Caco-2 (cell line): ENCODE measurements at places on chromosomes 3 and 15.

GRCh38 chr3:50405249-50405648 lies 45.9 kb upstream of the TMEM115 start:
- no peak for DNase-seq

DNA sequence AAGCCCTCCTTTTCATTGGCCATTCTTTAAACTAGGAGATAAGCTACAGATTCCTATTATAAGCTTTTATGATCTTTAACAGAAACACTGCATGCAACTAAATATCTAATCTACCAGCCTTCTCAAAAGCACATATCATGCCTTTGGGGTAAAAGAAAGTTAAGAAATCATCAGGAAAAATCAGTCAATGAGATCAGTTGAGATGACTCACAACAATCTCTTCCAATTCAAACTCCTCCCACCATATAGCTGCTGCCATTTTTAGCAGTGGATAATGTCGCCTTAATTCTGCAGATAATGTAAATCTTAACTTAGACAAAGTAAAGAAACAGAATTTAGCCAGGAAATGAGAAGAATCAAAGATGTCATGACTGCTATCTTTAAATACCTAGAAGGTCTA lies 135.2 kb upstream of the BCL6 start:
- DNase-seq = no peak

DNA sequence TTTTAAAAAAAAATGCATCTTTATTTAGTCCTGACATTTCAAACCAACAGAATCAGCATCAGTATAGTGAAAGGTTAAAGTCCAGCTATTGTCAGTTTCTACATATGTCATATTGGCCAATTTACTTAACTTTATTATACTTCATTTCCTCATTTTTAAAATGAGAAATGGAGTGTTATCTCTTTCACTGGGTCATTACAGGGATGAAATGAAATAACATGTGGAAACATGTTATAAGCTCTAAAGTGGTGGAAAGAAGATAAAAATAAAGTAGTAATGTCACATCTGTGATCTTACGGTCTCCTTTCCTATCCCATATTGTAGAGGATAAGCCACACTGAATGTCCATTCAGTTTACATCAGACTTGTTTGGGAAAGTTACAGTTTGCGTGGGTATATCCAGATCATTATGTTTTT lies 780.1 kb downstream of the TUSC7 start:
- no peak for DNase-seq

DNA sequence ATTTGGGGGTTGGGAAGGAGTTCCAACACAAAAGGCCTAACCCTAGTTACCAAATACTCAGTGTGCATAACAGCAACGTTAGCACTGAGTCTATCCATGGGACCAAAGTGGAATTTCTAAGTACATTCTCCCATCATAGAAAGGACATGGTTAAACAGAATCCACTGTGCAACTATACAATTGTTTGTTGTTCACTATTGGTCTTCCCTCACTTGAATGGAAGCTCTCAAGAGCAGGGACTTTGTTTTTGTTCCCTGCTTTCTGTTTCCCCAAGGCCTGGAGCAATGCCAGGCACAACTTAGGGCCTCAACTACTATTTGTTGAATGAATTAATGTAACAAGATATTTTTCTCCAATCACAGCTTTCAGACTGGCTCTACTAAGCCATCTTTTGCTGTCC lies 25.6 kb downstream of the COL8A1 start:
- DNase-seq = no peak

GRCh38 chr3:57966829-57967228 lies 41.4 kb upstream of the FLNB start:
- no peak for DNase-seq

- DNase-seq = no peak
These were observed 301.8 kb upstream of the PDZRN3 start for GRCh38 chr3:73926360-73927202.

DNA sequence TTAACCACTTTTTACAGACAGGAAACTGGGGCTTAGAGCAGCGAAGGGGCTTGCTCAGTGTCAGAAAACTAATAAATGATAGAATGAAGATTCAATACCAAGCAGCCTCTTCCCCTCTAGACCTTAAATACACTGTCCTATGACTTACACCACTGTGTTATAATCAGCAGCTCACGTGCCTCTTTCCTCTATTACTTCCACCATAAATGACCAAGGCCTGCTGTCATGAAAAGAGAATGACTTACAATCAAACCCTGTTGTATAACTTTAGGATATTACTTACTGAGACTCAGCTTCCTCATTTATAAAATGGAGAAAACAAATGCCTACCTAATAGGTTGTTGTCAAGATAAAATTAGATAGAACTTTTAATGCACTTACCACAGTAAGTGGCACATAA lies 11.6 kb downstream of the FMN1 start:
- DNase-seq = no peak

DNA sequence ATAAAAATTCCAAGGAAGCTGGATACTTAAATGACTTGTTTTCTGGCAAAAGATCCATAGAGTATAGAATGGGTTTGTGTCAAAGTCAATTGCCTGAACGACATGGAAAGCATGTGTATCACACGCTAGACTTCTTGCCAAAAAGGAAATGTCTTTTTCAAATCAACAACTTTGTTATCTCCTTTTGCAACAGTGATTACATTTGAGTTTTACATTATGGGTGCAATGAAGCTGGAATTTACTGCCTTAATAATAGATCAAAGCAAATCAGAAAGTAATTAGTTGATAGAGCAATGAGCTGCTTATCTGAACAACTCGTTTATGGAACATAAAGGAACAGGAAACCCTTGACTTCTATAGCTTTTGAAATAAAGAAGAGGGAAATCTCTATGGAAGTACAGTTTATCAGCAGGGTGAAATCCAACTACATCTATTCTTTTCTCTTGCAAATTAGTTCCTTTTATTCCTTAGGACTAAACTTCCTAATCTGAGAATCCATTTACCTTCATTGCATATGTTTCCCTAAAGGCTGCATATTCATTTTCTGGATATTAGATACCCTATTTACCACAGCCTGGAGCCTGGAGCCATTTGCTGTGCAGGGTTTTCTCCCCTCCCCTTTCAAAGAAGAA lies 415.1 kb upstream of the NECTIN3 start:
- no peak for DNase-seq

DNA sequence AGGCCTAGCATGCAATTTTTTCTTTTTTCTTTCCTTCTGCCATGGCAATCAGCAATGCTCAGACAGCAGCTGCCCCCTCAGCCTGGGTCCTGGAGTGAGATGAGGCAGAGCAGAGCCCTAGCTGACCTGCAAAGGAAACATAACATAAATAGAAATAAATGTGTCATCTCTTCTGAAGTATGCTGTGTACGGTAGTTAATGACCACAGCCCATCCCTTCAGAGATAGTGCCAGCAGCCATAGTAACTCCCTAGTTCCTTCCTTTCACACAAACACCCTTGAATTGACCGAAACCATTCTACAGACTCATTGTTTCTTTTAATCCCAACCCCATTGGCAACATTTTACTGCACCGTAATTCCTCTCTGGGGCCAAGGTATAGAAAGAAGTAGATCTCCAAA lies 8.4 kb upstream of the CD47 start:
- DNase-seq = no peak

DNA sequence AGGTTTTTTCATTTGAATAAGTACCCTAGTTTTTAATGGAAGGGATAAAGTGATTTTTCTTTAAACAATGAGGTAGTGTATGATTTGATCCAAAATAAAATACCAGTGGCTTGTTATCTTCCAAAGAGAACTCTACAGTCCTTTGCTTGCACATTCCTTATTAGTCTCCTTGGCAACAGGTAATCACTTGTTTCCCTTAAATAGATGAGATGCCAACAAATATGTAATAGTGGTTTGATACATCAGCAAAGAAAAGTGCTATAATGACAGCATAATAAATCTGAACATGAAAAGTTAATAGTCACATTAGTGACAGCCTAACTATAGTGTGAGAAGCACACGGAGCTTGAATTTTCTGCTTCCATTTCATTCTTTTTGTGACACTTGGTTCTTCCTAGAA lies 360.2 kb downstream of the ZNF385D start:
- no peak for DNase-seq

GRCh38 chr15:84898761-84899160 lies 14.3 kb downstream of the SLC28A1 start:
- no peak for DNase-seq

DNA sequence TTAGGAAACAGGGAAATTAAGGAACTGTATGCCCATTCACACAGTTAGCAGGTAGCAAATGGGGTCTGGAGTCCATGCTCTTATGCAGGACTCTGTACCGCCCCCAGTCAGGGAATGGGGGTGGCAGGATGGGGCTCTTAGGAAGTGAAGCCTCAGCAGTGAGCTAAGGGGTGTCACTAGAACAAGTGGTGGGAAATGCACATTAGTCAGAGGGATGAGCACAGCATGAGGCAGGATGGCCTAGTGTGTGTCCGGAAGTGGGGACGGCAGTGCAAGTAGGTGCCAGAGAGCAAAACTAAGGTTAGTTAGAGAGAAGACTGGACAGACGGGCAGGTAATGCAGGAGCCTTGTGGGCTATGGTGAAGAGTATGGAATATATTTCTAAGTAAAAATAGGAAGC lies 60.7 kb downstream of the ST3GAL6 start:
- DNase-seq = no peak

GRCh38 chr3:147015334-147015733 lies 391.0 kb downstream of the ZIC4 start:
- DNase-seq = no peak

DNA sequence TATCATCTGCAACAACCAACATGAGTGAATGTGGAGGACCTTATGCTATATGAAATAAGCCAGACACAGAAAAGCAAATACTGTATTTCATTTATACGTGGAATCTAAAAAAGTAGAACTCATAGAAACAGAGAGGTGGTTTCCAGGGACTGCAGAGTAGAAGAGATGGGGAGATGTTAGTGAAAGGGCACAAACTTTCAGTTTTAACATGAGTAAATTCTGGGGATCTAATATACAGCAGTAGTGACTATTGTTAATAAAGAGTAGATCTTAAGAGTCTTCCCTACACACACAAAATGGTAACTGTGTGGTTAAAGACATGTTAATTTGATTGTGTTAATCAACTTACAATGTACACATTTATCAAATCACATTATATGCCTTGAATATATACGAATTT lies 20.9 kb upstream of the MELTF start:
- no peak for DNase-seq

GRCh38 chr3:83460052-83460451 lies 1498.7 kb upstream of the CADM2 start:
- DNase-seq = no peak

- no peak for DNase-seq
These were observed 9.2 kb downstream of the EID1 start for GRCh38 chr15:48887144-48887543.

GRCh38 chr3:8481380-8481779 lies 20.2 kb upstream of the LMCD1 start:
- no peak for DNase-seq

GRCh38 chr3:196666001-196666867 lies 26.7 kb downstream of the NRROS start:
- no peak for DNase-seq

DNA sequence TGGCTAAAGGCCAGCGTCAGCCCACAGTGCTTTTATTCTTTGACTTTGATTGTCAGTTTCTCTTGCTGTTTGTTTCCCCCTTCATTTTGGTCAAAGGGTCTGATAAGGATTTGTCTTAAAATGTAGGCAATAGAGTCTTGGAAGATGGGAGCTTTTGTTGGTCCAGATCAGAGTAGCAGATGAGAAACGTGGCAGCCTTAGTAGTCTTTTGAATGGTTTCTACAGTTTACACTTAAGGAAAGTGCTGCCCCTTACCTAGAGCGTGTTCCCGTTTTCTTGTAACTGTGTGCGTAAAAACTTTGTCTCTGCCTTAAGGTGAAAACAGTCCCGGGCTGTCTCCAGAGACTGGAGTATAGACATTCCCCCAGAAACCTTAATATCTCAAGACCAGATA lies 630 bp downstream of the LXN start:
- DNase-seq = no peak

DNA sequence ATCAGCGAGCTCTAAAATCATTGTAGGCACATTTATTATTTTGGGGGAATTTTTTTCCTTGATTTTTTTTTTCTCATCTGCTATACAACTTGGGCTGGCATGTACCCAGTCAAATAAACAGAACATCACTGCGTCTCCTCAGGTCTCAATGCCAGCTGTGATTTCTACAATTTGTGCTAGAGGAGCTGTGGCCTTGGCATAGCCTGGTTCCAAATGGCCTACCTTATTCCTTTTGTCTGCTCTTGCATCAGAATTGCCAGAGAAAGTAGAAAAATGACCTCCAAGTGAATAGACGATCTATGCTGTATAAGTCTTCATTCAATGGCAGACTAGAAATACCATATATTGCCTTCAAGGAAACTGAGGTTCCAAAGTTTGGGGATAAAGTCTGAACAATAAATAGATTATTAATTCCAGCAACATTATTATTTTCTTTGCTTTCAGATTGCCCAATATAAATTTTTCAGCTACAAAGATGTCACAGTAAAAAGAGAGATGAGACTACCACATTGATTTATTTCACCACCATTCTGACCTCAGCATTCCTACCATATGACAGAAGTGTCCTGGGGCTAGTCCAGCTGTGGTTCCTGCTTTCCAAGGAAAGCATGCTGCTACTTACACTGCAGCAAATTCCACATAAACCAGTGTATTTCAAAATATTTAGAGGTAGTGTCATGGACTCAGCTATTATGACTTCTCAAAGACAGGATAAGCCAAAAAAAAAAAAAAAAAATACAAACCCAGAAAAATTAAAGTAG lies 493.9 kb upstream of the ZNF385D start:
- no peak for DNase-seq

GRCh38 chr3:118705487-118706219 lies 329.0 kb downstream of the IGSF11 start:
- no peak for DNase-seq

DNA sequence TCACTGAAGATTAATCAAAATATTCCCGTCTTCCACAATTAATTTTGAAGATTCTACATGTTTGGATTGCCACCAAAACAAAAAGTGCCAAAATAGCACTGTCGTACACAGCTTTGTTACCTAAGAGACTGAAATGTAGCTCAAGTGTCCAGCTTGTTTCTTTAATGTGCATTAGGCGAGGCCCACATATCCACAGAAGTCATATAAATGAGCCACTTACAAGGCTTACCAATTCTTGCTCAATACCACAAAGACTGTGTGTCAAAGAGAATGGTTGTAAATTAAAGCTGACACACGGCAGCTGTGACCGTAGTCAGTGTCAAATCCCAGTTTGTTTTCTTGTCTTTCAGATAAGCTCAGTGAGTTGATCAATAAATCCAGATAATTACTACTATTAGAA lies 639.4 kb upstream of the TBL1XR1 start:
- DNase-seq = no peak

GRCh38 chr15:87145696-87146095 lies 1066.0 kb downstream of the AGBL1 start:
- DNase-seq = no peak

GRCh38 chr3:55790596-55791350 lies 303.7 kb upstream of the WNT5A start:
- no peak for DNase-seq
